EL (cell line): ENCODE measurements at places on chromosomes 12 and 14.

- no peak for DNase-seq
These were observed 61.0 kb downstream of the KIF26A start for GRCh38 chr14:104199266-104199895.

DNA sequence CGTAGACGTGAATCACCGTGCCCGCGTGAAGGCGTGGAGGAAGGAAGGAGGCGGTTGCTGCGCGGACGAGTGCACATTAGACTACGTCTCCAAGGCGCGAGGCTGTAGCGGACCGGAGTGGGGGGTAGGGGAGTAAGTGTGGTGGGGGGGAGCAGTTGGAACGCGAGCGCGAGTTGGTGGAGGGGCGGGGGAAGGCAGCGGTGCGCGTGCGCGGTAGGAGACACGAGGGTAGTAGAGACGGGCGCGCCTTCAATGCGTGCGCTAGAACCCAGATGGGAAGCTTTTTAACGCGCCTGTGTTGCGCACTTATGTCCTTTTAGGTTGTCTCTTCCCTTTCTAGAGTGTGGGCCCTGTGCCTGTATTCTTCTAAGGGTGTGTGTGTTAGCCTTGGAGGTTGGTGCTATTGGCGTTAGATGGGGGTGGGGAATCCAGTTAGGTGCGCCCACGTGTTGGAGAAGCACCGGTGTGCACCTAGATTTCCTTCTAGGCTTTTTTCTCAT is 604 bp downstream of the EIF4B start:
- DNase-seq, result peak; percentile 77

- peak; percentile 99 for DNase-seq
These were observed 4.7 kb upstream of the CDH24 start for GRCh38 chr14:23062002-23062401.

- no peak for DNase-seq
These were observed 54.3 kb upstream of the SRSF5 start for GRCh38 chr14:69712599-69713088.

DNA sequence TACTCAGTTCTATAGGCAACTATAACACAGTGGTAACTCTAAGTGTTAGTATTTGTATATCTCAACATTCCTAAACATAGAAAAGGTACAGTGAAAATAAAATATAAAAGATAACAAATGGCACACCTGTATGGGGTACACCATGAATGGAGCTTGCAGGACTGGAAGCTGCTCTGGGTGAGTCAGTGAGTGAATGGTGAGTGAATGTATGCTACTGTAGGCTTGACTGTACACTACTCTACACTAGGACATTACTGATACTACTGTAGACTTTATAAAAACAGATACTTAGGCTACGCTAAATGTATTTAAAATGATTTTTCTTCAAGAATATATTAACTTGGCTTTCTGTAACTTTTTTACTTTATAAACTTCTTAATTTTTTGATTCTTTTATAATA is 25.5 kb downstream of the TEAD4 start:
- no peak for DNase-seq

- no peak for DNase-seq
These were observed 64.4 kb upstream of the NCOR2 start for GRCh38 chr12:124631681-124632256.

GRCh38 chr12:63915105-63915800 is 70.8 kb downstream of the SRGAP1 start:
- peak; percentile 80 for DNase-seq

- peak; percentile 22 for DNase-seq
These were observed 764 bp upstream of the SPTB start for GRCh38 chr14:64880221-64881121.

DNA sequence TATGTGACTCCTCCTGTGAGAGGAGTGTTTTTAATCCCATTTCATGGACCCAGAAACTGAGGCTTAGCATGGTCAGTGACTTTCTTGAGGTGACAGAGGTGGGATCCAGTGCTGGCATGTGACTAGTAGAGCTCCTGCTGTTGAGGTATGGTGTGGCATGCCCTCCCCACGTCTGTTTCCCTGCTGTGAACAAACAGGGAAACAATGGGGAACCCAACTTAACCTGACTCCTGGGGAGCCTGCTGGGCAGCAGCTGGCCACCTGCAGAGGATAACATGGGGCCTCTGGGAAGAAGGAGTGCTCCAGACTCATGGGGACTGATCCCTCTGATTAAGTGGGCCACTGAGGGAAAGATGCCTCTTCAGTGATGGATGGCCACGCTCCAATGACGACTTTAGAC is 114.0 kb downstream of the BEGAIN start:
- DNase-seq, result no peak

DNA sequence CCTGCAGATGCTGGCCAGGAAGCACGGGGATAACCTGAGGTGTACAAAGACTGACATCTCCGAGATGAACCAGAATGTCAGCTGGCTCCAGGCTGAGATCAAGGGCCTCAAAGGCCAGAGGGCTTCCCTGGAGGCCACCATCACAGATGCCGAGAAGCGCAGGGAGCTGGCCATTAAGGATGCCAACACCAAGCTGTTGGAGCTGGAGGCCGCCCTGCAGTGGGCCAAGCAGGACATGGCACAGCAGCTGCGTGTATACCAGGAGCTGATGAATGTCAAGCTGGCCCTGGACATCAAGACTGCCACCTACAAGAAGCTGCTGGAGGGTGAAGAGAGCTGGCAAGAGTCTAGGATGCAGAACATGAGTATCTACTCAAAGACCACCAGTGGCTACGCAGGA is 380.0 kb upstream of the USP15 start:
- DNase-seq, result no peak

- DNase-seq, result no peak
These were observed 54.9 kb upstream of the GNG2 start for GRCh38 chr14:51805541-51805940.

- DNase-seq, result no peak
These were observed 239.5 kb upstream of the SFSWAP start for GRCh38 chr12:131471271-131471905.

DNA sequence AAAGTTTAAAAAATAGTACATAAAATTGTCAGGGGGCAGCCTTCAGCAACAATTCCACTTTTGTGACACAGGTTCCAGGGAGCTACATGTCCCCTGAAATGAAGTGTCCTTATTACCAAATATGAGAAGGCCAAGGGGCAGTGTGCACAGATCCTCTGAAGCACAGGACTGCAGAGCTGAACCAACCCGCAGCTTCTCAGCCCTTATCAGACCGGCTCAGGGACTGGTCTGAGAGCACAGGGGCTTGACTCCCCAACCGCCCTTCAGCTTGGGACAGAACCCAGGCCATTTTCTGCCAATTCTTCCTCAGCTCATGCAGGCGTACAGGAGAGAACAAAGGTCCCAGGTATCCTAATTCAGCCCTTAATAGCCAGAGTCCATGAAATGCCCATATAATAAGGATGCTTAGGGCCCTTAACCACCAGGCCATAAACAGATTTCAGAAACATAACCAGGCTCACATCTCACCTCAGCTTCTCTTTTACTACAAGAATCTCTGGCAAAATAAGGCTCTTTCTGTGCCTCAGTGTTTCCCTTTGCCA is 221.3 kb downstream of the ANO2 start:
- no peak for DNase-seq

GRCh38 chr12:19597167-19598026 is 158.1 kb downstream of the AEBP2 start:
- DNase-seq, result no peak

GRCh38 chr12:114316076-114316475 is 89.9 kb downstream of the TBX5 start:
- peak; percentile 80 for DNase-seq

DNA sequence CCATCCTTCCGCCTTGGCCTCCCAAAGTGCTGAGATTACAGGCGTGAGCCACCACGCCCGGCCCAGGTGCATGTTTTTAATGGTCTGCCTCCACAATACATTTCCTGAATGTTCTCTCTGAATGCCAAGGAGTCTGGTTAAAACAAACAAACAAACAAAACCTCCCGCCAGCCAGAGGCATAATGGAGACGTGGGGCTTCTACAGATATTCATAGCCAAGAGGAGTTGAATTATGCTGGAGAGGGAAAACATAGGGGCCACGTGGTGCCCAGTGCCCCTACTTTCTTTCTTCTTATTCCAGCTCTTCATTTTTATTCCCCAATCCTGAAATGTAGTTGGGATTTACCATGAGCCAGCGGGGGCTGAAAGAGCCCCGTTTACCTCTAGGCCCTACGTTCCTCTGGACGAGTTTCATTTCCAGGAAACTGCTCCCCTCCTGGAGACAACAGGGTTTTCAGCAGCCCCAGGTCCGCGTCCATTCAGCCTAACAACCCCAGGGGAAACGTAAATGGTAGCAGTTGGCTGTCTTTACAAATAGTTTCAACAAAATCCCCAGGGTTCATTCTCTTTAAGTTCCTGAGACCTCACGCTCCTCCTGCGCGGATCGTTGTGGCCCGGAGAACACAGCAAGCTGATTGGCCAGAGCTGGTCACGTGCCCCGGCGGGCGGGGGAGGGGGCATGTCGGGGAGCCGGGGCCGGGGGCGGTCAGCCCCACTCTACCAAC is 108.5 kb upstream of the ESRRB start:
- DNase-seq, result peak; percentile 57

- DNase-seq, result peak; percentile 25
These were observed at the start of gene APOLD1 for GRCh38 chr12:12784911-12785814. Gene APOLD1, plus strand, starts transcription at chr12:12785659. Its CDS starts 33 bp downstream, at chr12:12785692.

DNA sequence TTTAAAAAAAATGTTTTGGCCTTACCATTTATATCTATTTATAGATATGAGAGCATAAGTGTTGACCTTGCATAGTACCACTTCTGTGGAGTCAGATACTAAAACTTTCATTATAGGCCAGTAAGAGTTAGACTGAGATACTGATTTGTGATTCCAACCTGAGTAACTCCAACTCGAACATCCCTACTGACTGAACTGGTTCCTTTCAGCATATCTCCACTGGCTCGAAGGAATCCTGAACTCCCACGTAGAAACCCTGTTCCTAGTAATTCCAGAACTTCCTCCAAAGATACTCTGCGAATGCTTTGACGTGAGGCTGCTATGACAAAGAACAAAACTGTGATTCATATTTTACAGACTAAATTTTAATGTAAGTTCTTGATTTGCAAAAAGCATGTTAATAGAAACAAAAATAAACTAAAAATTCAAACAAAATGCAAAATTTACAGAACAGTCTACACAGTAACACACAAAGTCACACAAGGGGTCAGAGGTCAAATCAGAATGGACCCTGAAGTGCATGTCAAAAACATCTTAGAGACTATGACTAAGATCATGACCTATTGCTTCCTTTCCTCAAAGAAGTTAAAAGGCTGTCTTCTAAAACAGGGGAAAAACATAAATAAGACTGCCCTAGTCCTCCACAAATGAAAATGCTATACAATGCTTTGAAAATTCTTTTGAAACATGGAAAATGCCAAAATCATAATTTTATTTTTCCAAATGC is 31.5 kb downstream of the HEATR5A start:
- no peak for DNase-seq

DNA sequence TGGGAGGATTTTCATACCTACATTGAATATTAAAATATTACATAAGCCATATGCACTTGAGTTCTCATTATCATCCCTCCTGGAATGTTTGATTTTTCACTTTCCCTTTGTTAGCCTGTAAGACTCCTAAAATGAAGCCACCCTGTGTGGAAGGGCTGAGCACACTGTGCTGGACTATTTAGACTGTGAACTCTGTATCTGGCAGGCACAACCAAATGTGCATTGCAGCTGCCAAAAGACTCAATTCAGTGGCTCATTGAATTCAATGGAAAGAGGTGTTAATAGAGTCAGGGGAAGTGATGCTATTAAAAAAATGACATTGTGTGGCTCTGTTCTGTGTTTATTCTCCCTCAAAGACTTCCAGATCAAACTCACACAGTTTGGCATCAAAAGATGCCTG is 111.1 kb downstream of the SMOC1 start:
- DNase-seq, result no peak

- DNase-seq, result no peak
These were observed 335.2 kb downstream of the BMP4 start for GRCh38 chr14:53621433-53621832.

DNA sequence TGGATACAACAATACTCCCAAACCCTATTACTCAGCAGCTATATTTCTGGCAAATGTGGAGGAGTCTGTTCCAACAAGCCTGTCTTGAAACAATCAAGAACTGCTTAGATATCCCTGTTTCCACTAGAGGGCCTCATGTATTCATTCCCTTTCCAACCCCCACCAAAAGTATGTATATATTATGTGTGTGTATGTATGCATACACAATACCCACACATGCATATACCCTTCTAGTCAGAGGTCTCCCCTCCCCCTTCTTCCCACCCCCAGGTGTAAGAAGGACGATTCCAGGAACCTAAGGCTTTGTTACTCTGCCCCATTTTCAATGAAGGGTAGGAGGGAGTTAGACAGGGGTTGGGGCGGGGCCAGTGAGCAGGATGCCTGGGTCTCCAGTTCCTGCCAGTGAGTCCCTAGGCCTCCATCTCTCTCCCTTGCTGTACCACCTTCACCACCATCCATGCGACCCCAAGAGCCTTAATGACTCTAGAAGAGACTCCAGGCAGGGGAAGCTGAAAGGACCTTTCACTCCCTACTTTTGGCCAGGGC is at the start of gene DGKA:
Gene DGKA, plus strand, starts transcription at position 392 of the 546 bp plus-strand sequence. CDS start 5,342 bp downstream, outside the sequence.
- peak; percentile 67 for DNase-seq

DNA sequence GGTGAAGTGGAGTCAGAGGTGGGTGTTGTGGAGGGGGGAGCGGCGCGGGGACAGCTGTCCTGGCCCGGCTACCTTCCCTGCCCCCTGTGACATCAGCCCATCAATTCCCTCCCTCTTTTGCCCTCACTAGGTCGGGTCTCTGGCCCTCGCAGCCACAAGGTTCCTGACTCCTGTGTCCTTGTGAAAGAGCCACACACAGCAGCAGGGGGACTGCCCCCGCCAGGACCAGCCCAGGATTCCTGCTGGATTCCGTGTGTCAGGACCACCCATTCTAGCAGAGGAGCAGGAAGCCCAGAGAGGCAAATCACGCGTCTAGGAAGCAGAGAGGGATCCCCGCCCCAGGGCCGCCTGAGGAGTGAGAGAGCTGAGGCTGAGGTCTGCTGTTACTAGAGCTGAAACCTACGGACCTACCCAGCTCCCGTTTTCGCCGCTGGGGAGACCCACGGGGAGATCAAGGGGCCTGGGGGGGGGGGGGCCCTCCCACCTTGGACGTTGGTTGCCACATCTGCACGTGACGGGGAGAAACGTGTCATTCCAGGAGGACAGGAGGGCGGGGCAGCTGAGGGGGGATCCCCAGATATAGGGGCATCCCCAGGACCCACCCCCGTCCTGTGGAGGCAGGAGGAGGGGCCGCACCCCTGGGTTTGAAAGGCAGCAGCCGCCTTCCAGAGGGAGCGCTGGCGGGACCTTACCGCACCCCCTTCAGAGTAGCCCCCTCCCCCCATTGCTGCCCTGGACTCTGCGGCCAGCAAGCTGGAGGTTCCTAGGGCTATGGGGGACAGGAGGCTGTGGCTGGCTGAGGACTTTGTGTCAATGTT is 12.5 kb upstream of the INF2 start:
- no peak for DNase-seq

GRCh38 chr14:54771411-54772027 is 131.1 kb downstream of the GCH1 start:
- no peak for DNase-seq

GRCh38 chr14:55580470-55581341 is 699 bp downstream of the KTN1 start:
- peak; percentile 62 for DNase-seq
